Epithelial cell of proximal tubule (primary cell): ENCODE measurements at places on chromosomes 5 and 9. TPM values are rescaled to one million over a fixed set of nuclear protein-coding genes. Genes with fewer than 3 reads are reported as not detected.

- DNase-seq, result no peak
Measured at GRCh38 chr5:38678076-38678475, 121.6 kb upstream of the LIFR start.

- DNase-seq, result no peak
Measured at GRCh38 chr9:86723346-86723745, 224.0 kb downstream of the GAS1 start.

The MYO10 gene
- total RNA-seq, result 31.5 and 32.6 TPM in 2 replicates

GRCh38 chr9:13027879-13028278, 251.6 kb downstream of the MPDZ start:
- no peak for DNase-seq

DNA sequence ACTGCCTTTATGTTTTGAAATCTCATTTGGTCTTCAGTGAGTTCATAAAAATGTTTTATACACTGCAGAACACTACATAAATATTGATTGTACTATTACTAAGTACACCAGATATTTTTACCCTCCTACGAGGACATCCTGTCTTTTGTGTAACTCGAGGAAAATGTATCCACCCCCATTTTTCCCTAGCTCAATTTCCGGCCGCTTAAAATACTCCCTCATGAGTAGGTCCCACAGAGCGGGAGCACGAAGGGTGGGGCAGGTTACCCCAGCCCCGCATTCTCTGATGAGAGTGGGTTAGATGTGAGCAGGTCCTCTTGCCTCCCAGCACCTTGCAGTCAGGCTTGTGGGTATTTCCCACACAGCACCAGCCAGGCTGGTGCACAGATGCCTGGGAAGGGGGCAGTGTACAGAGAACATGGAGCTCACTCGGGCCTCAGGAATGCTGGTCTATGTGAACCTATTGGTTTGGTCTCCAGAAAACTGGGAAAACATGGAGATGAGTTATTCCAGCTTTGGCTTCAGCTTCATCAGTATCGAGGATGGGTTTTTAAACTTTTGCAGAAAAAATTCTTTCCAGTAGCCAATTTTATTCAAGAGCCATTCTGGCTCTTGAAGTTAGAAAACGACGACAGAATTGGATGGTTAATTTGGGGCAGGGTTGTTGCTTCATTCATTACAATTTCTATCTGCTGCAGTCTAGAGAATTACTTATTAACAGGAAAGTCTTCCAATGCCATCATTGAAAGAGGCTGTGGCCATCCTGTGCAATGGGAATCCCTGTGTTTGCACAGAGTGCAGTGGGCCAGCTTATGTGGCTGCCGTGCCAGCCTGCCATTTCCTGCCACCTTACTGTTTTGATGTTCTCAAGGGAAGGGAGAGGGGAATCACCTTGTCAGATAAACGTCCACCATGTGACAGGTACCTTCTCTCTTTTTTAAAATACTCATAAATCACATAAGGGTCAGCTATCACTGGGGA, 73.2 kb downstream of the WDR41 start:
- no peak for DNase-seq

DNA sequence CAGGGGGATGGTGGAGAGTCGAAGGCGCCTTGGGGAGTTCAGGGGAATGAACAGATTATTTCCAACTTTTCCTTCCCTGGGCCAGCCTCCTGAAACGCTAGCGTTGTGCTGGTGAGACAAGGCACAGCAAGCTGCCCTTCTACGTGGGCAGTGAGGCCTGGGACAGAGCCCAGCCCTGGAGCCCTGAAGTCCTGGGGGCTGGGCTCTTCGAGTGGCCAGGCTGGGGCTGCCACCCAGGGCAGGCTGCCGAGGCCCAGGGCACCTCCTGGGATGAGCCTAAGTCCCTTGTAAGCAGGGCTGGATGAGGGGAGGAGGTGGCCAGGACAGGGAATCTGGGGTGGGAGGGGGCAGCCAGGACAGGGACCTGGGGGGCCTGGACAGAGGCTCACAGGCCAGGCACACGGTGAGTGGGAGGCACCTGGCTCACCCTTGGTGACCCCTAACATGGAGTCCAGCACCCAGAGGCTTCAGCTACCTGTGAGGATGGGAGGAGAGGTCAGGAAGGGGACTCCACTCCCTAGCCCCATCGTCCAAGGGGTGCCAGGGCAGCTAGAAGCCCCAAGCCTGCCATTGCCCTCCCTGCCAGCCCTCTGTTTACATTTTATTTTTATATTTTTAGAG, 1.3 kb upstream of the LCN12 start:
- DNase-seq, result no peak

GRCh38 chr9:101119206-101119819, 90.8 kb downstream of the PLPPR1 start:
- DNase-seq, result peak; percentile 3

- DNase-seq, result no peak
Measured at GRCh38 chr9:38091310-38092199, 22.5 kb upstream of the SHB start.
